ENCODE measurements at places on chromosomes 5 and 9. TPM values are rescaled to one million over a fixed set of nuclear protein-coding genes. Genes with fewer than 3 reads are reported as not detected.

ZNF883 gene
- total RNA-seq, result 6.1 TPM

OR1Q1 gene
- not detected for total RNA-seq

OR1L1 gene
- not detected for total RNA-seq

FBP1 gene
- total RNA-seq, result not detected

RCL1 gene
- 12.2 TPM for total RNA-seq
